Stimulated activated CD4-positive, alpha-beta T cell treated with anti-CD3 and anti-CD28 coated beads, Interleukin-1b, Interleukin-23, amount 100 ng/mL, for 48 hours (primary cell): ENCODE measurements at places on chromosomes 5 and 9.

GRCh38 chr9:69981686-69982445 is 61.8 kb upstream of the MAMDC2 start:
- no peak for DNase-seq

GRCh38 chr9:106596984-106597383 is 266.0 kb upstream of the ZNF462 start:
- no peak for DNase-seq

- no peak for DNase-seq
These were observed 992 bp downstream of the SETD9 start for GRCh38 chr5:56910210-56910965.

- no peak for DNase-seq
These were observed 18.2 kb downstream of the HNRNPH1 start for GRCh38 chr5:179605026-179605833.

GRCh38 chr5:54159153-54159892 is 151.1 kb downstream of the ARL15 start:
- no peak for DNase-seq

- no peak for DNase-seq
These were observed 42.0 kb upstream of the RXRA start for GRCh38 chr9:134284273-134284672.

DNA sequence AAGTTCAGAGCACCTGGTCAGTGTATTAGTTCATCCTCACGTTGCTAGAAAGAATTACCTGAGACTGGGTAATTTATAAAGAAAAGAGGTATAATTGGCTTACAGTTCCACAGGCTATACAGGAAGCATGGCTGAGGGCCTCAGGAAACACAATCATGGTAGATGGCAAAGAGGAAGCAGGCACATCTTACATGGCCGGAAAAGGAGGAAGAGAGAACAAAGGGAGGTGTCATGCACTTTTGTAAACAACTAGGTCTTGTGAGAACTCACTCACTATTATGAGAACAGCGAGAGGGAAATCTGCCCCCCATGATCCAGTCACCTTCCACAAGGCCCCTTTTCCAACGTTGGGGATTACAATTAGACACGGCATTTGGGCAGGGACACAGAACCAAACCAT is 28.8 kb upstream of the CAVIN4 start:
- no peak for DNase-seq

- no peak for DNase-seq
These were observed 910 bp downstream of the ENG start for GRCh38 chr9:127853312-127854183.

DNA sequence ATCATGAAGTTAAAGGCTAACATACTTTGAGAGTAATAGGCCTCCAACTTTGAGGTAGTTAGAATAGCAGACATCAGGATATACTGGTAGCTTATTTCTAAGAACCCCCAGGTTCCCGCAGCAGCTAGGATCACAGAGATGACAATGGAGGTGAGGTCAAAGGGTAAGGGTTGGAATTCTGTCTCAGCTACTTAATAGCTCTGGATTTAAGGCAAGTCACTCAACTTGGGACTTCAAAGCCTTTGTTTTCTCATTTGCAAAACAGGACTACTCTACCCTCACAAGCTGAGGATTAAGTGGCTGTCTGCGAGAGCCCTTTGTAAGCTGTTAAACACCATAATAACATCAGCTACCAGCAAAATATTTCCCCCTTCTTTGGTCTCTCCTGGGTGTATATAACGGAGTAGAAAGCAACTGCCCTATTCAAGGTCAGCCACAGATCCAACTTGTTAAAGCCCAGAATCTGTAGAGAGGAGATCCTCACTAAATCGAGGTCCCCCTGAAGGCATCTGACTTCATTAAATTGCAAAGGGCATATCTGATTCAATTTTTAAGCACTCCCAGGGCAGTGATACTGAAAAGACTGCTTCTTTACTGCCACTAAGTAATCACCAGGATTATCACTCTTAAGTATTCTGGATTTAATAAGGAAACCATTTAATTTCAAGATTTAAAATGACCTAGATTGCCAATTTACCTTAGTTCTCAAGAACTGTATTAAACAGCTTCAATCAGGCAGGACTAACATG is 104.7 kb downstream of the DCP2 start:
- no peak for DNase-seq
